ENCODE measurements at places on chromosomes 12 and 14.
A peak's percentile ranks its signal among the peaks of the same experiment; 100 is the strongest.

- DNase-seq: no peak
Measured at GRCh38 chr12:51493281-51493680, 68.7 kb downstream of the SLC4A8 start.

DNA sequence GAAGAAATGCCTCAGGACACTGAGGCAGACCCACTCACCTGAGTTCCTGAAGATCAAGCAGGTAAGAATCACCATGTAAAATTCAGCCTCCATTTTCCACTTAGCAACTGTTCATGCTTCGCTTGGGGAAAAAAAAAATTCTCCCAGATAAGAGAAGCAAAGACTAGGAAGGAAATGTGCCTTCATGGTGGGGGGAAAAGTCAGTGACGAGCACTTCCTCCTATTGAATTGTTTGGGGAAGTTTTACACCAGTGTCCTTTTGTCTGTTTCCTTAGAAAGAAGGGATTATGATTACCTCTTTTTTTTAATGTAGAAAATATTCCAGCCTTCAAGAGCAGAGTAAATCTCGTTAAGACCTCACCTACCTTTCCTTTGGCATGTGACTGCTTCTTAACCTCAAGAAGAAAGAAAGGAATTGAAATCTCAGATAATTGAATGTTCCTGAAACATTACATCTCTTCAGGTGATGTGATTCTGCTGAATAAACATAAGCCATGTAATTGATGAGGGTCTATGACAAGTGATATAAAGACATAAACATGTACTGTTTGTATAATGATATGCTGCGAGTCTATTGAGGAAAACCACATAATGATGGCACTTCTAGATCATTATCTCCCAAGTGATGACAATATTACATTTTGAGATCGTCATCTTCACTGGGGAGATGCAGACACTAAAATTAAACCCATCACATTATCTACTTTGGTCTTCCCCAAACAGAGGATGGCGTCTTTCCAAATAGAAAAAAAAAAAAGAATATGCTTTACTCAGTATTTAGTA, at the start of gene PTPRB:
TSS of gene PTPRB (minus strand) at position 127 of the 783 bp plus-strand sequence. CDS start at position 93, 34 bp downstream.
- DNase-seq: no peak

- no peak for DNase-seq
Measured at GRCh38 chr12:52401926-52402325, 4.2 kb downstream of the KRT82 start.

DNA sequence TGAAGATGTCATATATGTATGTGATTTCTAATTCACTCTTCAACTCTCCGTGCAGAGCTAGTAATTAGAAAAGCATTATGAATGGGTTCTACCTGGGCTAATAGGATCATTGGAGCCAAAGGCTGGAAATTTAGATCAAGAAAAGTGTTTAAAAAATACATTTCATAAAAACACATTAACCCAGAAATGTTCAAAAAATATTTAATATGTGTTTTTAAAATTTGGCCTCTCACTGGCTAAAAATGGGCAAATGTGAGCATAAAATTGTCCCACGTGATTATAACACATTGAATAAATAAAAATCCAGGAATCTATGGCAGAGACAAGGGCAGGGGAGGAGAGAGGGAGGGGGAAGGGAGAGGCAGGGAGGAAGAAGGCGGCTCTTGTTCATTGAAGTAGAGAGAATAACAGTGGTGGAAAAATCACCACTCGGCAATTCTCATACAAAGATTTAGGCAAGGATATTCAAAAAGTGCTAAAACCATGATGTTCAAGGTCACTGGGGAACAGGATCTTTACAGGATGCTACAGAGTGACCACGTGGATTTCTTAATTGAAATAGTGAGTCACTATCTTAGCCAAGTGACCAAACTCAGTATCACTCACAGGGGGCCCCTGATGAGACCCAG, 38.8 kb downstream of the FBXO21 start:
- no peak for DNase-seq

DNA sequence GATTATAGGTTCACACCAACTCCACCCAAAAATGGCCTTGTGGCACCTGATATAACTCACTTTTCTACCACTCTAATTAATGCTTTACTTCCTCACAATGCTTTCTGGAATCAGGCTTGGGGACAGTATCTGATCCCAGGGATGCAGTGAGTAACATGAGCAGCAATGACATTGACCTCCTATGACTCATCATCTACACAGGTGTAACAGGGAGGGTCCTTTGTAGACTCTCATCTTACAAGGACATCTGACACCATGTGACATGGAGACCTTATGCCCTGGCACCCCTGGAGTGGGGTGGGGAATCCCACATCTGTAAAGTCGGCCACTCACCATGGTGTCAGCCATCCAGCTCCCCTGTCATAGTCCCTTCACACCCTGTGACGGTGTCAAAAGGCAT, 586.4 kb downstream of the MED13L start:
- DNase-seq: no peak

DNA sequence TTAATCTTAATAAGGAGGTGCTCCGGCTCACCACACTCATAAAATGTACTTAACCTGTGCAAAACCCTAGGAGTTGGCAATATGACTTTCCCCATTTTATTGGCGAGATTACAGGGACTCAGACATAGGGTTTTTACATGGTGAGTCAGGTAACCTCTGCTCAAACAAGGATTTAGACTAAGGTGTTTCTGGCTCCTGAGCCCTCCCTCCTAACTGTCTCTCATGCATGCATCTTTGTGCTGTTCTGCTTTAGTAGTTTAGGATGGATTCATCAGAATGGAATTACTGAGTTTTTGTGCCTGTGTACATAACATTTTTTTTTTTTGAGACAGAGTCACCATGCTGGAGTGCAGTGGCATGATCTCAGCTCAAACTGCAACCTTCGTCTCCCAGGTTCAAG, 993.3 kb upstream of the TMEM132C start:
- DNase-seq: peak; percentile 67

- no peak for DNase-seq
Measured at GRCh38 chr14:49483268-49483667, 102.9 kb downstream of the RPS29 start.

- no peak for DNase-seq
Measured at GRCh38 chr12:76688631-76689030, 75.3 kb upstream of the ZDHHC17 start.

- peak; percentile 40 for DNase-seq
Measured at GRCh38 chr12:41743835-41744234, 400.8 kb downstream of the GXYLT1 start.

DNA sequence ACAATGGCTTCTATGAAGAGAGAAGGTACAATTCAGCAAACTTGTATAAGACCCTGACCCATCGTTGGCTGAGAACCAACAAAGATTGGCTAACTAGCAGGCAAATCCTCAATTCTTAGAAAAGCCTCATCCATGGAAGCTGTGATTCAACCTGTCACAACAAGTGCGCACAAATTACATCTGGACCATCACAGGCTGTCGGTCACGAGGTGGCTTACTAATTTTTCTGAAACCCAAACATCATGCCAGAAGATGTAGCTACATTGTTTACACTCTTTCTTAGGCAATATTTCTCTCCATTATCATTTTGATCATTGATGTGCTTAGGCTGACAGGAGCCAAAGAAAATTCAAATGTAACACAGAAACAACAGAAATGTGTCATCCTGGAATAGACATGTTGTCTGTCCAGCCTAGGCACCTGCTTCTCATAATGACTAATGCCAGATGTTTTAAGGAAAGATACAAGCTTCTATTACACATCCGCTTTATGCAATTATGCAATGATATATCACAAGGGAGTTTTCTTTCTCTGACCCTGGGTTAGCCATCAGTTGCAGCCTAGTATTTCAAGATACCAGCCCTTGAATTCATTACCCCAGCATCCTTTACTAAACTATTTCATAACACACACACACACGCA, 92.9 kb upstream of the DIO2 start:
- DNase-seq: no peak

- no peak for DNase-seq
Measured at GRCh38 chr14:104660597-104660996, 28.8 kb upstream of the INF2 start.
